ENCODE measurements at places on chromosomes 4 and X.

- DNase-seq, result no peak
Observed at GRCh38 chr4:126264839-126265238, 950.1 kb downstream of the FAT4 start.

- no peak for DNase-seq
Observed at GRCh38 chr4:122658377-122658776, 37.5 kb upstream of the IL21 start.

DNA sequence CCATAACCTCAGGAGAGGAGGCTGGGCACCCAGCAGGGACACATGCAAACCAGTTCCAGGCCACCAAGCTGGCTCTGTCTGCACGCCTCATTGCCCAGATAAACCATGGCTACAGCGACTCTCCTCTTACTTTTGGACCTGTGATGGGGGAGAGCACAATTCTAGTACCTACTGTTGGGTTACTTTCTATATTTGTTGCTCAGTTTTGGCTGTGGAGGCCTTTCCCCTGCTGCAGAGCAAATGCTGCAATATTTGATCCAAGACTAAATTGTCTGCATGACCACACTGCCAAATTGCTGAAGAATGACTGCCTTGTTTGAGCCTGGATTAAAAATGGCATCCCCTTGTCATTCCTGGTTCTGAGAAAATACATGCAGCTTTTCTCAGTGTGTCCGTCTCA, 253.5 kb downstream of the ARHGAP10 start:
- no peak for DNase-seq

- DNase-seq, result peak; percentile 61
Observed at GRCh38 chrX:129957241-129958082, 25.0 kb upstream of the BCORL1 start.

GRCh38 chr4:139890816-139891215, 225.2 kb downstream of the MGST2 start:
- no peak for DNase-seq

DNA sequence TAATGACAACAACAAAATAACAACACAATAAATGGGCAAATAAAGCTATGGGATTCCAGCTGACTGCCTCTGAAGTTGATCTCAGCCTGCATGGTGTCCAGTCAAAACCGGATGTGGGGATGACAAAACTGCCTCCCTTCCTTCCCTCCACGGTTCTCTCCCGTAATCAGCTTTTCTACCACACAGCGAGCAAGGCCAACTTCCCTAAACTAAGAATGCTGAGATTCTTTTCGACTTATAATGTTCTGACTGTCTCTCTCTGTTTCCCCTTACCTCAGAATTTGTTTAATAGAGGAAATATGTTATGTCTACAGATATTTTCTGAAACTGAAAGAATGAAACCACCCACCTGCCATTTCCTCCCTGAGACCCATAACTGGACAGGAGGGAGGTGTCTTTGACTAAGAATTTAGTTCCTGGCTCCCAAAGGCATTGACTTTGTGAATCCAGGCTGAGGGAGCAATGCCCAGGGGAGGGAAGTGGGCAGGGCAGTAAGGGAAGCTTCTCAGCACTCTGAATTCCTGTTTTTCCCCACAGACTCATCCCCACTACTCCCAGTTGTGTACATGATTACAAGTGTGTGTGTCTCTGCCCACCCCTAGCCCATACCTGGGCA, 1.0 kb upstream of the TLR1 start:
- DNase-seq, result no peak

DNA sequence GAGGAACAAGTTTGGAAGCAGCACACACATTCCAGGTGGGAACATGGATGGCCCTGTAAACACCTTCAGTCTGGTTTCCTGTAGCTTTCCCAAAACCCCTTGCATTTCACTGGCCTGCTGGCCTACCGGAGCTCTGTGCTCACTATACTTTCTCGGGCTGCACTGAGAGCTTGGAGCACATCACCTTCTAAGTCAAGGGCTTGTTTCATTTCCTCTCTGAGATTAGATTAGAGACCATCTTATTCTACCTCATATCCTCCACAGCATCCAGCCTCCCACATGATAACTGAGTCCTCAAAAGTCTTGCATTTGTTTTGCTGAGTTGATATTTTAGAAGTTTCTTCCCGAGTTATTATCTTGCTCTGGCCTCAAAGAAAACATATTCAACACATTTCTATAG, 147.7 kb downstream of the RASL11B start:
- DNase-seq, result no peak

- no peak for DNase-seq
Observed at GRCh38 chr4:160353548-160353947, 1250.7 kb downstream of the RAPGEF2 start.

DNA sequence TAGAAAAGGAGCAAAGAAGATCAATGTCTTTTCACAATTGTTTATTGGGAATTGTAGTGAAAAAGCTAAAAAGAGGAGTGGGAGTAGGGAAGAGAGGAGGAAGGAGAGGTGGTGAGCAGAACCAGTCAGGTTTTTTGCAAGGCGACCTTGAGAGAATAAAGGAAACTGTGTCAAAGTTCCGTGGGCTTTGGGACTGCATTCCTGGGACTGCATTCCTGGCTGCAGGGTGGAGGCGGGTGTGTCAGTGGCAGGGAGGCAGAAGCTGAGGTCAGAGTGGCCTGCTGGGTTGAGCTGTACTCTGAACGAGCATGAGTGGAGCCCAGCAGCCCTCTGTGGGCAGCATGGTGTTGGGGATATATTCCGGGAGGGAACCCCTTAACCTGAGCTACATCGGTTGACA, 66.8 kb upstream of the UCP1 start:
- no peak for DNase-seq

GRCh38 chr4:82799006-82799881, 648 bp upstream of the SCD5 start:
- DNase-seq, result peak; percentile 10

DNA sequence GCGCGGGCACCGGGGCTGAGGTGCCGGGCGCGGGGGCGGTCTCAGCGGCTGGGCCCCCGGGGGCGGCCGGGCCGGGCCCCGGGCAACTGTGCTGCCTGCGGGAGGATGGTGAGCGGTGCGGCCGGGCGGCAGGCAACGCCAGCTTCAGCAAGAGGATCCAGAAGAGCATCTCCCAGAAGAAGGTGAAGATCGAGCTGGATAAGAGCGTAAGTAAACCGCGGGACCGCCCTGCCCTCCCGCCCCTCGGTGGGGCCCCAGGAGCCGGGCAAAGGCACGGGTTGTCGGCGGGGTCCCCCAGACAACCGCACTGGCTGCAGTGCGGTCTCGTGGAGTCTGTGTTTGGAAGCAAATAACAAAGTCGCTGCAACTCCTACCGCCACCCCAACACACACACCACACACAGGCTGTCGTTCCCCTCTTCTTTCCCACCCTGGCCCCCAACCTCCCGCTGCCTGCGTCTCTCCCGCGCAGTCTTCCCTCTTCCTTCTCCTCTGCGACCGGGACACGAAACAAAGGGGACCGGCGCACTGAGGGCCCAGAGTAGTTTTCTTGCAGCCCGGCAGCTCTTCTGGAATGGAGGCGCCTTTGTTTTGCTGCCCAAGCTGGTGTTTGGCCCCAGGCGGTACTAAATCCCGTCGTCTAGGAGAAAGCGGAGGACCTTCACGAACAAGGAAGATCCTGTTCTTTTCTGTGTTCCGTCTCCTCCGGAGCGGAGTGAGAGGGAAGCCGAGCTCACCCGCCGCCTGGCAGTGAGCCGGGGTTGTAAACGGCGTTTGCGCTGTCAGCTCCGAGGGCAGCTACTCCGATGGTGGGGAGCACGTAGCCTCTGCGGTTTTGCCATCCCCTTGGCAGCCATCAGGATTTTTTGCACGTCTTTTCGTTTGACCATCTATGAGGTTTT, 788 bp downstream of the SAP30 start:
- peak; percentile 66 for DNase-seq
